T-helper 1 cell (primary cell): ENCODE measurements at places on chromosomes 5 and 9.

DNA sequence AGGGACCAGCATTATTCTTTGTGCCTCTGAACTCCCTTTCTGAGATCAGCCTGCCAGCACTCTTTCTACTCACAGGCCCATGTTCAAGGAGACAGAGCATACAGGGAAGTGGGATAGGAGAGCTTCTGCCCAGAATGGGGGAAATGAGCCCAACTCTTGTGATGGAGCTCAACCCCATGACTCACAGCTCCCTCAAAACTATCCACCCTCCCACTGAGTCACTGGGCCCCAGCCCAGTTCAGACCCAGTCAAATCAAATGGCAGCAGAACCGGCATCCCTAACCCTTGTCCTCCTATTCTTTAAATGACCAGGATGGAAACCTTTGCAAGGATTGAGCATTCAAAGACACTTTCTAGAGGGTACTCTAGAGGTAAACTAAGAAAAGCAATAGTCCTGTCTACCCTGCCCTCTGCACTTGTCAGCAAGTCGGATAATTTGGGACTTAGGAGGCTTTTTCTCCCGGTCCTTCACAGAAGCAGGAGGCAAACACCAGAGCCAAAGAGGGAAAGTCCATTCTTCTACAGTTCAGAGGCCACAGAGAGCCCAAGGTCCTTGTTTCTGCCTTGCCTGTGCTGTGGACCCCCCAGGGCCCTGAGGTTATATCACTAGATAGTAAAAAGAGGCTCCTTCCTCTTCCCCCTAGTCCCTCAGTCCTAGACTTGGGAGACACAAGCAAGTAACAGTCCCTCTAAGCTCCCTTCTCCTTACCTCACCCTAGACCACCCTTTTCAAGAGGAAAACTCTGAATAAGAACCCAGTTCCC lies 3.2 kb downstream of the ATOSB start:
- no peak for DNase-seq

GRCh38 chr5:153456354-153456753 lies 34.1 kb upstream of the GRIA1 start:
- DNase-seq, result no peak

DNA sequence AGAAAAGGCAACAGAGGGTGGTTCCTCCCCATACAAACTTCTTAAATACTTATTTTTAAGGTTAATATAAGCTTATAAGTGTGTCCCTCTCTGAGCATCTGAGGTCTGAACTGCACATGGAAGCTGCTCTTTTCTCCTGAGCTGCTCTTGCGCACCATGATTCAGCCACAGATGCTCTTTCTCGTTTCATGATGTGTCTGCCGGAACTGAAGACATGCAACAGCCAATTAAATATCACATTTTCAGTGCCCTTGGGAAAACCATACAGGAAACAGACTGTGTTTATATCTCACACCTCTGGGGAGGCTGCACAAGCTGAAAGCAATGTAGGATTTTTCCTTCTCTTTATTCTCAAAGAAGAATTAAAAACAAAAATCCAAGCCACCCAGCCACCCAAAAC lies 96.8 kb upstream of the NREP start:
- DNase-seq, result no peak

DNA sequence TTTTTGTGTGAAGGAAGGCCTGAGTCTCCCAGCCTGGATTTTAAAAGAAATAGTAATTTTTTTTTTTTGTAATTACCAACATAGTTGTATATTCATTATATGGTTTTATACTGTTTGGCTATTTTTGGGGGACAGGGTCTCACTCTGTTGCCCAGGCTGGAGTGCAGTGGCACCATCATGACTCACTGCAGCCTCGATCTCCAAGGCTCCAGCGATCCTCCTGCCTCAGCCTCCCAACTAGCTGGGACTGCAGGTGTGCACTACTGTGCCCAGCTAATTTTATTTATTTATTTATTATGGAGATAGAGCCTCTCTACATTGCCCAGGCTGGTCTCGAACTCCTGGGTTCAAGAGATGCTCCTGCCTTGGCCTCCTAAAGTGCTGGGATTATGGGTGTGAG lies 5.1 kb downstream of the LRRC8A start:
- DNase-seq, result no peak

- DNase-seq, result no peak
These were observed 110.1 kb downstream of the ERCC6L2 start for GRCh38 chr9:95985440-95986055.

DNA sequence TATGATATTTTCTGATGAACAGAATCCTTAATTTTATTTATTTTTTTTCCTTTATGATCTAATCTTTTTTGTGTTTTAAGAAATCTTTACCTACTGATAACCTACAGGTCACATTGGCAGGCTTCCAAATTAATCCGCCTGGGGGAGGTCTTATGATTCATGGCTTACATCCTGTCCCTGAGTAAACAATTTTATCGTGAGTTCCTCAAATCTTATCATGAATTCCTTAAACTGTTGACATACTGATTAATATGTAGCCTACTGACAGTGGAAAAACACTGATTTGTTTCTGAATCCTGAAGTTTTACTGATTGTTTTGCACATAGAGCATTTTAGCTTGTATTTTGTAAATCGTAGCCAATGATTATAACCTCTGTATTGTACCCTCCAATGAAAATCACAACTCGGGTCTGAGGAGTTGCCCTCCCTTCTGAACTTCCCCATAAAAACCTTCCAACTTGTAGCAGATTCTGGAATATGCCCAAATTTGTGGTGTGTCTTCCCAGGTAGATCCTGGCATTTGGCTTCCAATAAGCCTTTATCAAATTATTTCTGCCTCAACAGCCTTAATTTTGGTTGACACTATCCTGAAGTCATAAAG lies 105.6 kb downstream of the VCAN start:
- DNase-seq, result no peak

DNA sequence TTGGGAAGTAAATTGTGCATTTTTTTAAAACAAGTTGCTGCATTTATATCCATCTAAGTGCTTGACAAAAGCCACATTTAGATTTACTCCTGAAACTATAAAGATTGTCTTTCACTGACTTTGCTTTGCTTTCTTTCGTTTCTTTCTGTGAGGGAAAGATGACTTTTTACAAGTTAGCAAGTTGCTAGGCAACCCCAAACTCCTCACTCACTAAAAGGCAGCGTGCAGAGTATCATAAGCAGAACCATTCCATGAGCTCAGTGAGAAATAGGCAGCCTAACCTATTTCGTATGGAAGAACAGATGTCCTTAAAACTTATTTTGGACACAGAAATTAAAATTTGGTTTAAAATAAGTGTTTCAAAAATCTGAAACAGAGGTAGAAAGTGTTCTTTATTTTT lies 29.0 kb downstream of the KLF9 start:
- DNase-seq, result no peak
